ENCODE measurements at places on chromosomes 11 and 22.

DNA sequence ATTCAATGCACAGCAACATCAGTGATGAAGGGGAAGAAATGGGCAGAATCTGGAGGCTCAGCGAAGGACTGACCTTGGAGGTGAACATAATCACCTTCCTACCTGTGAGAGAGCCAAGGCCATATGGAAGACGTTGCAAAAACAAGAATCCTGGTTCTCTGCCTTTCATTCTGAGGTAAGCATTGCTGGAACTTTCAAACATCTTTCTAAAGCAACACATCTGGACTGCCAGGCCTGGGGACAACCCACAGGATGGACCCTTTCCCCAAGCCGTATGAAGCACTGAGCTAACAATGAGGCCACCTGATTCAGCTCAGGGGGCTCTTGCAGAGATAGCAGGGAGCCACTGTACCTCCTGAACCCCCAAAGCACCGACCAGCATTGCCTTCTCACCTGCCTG lies 70.5 kb downstream of the ETS1 start:
- no peak for DNase-seq

- no peak for DNase-seq
Observed at GRCh38 chr22:40966726-40967085, 15.5 kb downstream of the RBX1 start.

DNA sequence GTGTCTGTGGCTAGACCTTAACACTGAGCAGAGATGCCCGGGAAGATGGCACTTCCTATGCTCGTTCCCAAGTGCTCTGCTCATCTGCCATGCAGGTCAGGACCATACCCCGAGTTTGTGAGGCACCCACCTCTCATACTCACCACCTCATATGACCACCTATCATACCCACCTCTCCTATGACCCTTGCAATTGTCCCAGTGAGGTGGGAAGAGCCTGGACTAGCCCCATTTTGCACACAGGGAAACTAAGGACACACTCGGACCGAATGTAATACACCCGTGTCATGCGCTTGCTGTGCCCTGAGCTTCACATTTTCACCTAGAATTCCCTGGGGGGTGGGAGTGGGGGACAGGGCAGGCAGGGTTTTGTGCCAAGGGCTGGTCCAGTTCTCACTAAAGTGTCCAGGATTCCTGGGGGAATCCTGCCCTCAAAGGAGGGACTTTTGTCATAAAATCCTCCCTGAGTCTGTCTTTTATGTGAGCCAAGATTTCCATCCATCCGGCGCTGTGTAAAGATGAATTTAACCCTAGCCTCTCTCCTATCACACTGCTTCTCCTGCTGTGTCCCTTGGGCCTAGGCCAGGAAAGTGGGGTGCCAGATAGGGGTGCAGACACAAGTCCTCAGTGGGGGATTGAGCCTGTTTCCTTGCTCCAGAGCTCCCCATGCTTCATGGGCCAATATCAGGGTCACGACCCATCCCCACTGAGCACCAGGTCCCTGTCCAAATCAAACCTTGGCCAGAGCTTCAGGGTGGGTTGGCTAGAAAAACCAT lies 20.0 kb downstream of the TPBGL start:
- no peak for DNase-seq

DNA sequence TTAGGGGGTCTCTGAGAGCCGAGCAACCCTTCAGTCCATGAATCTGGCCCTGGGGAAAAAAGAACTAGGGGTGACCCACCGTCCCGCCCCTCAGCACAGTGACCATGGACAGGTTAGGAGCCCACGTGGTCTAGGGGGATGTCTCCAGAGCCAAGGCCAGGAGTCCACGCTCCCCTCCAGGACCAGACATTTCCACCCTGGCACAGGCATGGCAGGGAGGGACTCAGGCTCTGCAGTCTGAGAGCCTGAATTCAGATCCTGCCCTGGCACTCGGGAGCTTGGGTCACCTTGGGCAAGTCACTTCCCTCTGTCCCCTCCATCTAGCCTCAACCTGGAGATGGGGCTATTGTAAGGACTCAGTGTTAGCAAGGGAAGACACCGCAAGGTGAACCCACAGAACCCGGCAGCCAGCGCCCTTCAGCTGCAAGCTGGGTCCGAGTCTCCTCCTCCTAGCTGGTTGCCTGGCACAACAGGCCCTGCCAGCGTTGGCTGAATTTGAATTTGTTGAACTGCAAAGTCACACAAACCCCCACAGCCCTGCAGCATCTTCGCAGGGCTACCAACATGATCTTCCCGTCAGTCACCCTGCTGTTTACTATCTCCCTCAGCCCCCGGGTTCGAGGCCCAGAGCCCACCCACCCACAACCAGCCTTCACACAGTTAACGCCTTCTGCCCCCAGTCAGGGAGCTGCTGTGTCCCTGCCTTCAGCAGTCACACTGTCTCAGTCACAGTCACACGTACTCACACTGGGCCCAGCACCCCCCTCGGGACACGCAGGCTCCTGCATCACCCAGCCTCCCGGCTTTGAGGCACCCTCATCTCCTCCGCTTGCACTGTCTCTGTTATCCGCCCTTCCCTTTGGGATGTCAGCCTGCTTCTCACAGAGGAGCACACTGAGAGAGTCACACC lies 603 bp upstream of the PDGFB start:
- no peak for DNase-seq

DNA sequence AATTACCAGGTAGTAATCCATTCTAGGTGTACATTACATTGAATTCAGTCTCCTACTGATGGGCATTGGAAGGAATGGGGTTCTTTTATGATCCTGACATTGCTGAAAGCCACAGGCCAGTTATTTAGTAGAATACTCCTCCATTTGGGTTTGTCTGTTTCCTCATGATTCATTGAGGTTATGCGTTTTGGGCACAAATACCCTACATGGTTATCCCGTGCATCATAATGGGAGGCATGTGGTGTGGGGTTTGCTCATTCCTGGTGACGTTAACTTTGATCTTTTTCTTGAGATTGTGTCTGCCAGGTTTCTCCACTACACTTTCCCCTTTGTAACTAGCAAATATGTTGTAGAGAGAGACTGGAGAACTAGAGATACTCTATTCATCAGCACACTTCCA lies 5.5 kb downstream of the FOLR3 start:
- DNase-seq: no peak

- no peak for DNase-seq
Observed at GRCh38 chr22:29112681-29113080, 39.8 kb downstream of the KREMEN1 start.

GRCh38 chr22:50250555-50251476 lies at the start of gene HDAC10:
Gene HDAC10 (minus strand): TSS chr22:50251265. CDS start chr22:50251032, 233 bp downstream.
- DNase-seq: peak; percentile 90

GRCh38 chr22:17957693-17958092 lies 66.7 kb downstream of the MICAL3 start:
- no peak for DNase-seq

- DNase-seq: no peak
Observed at GRCh38 chr11:73163638-73164174, 21.6 kb upstream of the FCHSD2 start.
